ENCODE measurements at places on chromosomes 3 and 15. TPM values are rescaled to one million over a fixed set of nuclear protein-coding genes. Genes with fewer than 3 reads are reported as not detected.

Gene MUSTN1
- not detected for total RNA-seq

Gene PLA2G4E
- total RNA-seq = under 0.01 TPM

Gene CELSR3
- 3.5 TPM for total RNA-seq

Gene CHDH
- 0.99 TPM for total RNA-seq

Gene CMTM6
- total RNA-seq = 58.6 TPM

Gene ADGRG7
- not detected for total RNA-seq

Gene UQCRC1
- total RNA-seq = 358 TPM

Gene TMEM212
- not detected for total RNA-seq

Gene DNAH12
- under 0.01 TPM for total RNA-seq

Gene LRRC3B
- total RNA-seq = not detected

Gene RHOV
- total RNA-seq = not detected

Measured in smooth muscle cell of trachea (primary cell).